NCI-H1694 (cell line): ENCODE measurements at places on chromosomes 7 and 10.

- no peak for DNase-seq
Measured at GRCh38 chr10:7544203-7544602, 122.6 kb downstream of the ITIH5 start.

DNA sequence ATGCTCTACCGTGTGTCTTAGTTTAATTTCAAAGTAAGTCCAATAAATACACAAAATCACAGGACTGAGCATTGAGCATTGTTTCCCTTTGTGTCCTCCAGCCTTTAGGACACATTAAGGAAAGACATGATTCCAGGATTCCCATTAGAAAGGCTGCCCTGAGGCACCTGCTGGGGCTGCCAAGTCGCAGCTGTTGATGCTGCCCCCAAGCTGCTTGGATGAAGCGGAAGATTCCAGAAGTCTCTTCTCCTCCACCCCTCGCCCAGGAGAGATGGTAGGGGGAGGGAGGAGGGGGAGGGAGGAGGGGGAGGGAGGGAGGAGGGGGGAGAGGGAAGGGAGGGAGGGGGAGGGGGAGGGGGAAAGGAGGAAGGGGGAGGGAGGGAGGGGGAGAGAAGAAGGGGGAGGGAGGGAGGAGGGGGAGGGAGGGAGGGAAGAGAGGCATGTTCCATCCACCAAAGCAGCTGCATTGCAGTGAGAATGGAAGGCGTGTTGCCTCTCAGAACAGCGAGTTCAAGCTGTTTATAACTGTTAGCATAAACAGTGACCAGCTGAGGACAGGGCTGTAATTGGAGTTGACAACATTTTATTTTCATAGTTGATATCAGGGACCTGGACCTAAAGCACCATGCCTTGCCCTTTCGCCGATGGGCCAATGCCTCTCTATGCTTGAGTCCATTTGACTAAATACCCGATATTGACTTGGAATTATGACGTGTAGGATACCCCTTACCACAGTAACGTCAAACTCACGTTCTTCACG is 67.3 kb downstream of the DIP2C start:
- DNase-seq: no peak

DNA sequence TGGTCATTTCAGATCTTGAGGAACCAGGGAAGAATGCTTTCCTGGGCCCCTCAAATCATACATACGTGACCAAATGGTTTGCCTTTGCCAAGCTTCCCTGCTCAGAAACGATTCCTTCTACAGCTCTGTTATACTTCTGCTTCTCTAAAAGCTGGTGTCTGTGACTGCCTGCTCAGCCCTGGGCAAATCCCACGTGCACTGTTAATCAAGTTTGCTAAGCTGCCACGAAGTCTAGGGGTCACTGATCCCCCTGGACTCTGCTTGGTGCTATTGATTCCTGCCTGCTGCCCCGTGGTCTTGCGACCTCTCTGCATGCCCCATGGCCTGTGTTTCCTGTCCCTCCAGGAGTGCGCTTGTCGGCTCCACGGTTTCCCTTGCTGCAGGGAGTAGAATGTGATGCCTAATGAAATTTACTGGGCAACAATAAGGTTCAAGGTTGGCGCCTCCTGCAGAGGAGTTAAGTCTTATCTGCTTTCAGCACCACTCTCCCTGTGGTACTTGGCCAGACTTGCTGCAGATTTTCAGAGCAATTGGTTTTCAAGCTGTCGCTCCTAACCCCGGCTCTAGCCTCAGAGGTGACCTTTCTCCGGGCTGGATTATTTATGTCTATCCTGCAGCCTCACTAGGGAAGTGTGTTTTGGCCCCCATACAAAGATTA is 201.6 kb upstream of the FZD8 start:
- no peak for DNase-seq

- no peak for DNase-seq
Measured at GRCh38 chr10:112250555-112250954, 32.6 kb upstream of the TECTB start.

DNA sequence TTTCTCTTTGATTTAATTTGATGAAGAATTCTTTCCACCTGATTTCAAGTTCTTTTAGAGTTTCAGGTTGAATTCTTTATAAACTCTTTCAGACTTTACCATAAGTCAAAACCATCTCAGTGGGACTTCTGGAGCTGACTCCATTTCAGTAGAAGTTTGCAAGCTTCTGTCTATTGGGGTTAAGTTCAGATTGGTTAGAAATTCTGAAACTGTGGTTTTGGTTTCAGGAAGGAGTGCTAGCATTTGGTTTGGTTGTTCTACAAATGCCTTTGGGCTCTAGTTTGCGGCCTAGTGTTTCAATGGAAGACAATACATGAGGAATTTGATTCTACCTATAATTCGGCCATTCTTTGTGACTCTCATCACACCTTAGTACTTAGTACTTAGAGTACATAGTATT is 176.8 kb upstream of the RHOBTB1 start:
- DNase-seq: no peak

- no peak for DNase-seq
Measured at GRCh38 chr10:20768843-20769242, 128.3 kb downstream of the NEBL start.

DNA sequence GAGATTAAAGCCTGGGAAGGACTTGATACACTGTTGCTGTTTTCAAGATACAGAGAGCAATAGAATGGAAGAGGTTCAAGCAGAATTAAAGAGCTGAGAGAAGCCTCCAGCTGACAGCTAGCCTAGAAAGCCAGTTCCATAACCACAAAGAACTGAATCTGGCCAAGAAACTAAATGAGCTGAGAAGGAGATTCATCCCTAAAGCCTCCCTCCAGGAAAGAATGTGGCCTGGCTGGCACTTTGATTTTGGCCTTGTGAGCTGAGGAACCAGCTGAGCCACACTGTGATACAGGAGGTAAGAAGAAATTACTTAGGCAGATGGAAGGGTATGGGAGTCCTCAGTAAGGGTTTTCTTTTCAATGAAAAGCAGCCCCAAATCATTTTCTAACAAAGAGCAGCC is 324.1 kb downstream of the PHF14 start:
- DNase-seq: no peak
